ENCODE measurements at places on chromosomes 2 and 18.
A peak's percentile ranks its signal among the peaks of the same experiment; 100 is the strongest.

- DNase-seq: no peak
Measured at GRCh38 chr2:169716938-169717690, 16.5 kb upstream of the KLHL23 start.

- DNase-seq: no peak
Measured at GRCh38 chr2:96184188-96184587, 24.4 kb downstream of the STARD7 start.

DNA sequence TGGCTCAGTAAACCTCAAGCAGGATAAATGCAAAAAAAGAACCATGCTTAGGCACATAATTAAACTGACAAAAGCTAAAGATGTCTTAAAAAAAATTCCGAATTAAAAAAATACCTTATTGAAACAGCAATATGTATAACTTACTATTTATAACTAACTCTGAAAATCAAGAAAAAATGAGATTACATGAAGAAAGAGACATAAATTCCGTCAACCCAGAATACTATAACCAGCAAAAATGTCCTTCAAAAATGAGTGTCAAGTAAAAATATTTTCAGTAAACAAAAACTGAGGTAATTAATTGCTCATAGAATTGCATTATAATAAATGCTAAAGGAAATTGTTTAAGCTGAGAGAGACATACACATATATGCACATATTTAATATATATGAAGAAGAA lies 474.5 kb upstream of the SYT4 start:
- DNase-seq: no peak

GRCh38 chr2:64367444-64368232 lies 86.3 kb upstream of the LGALSL start:
- DNase-seq: no peak

- no peak for DNase-seq
Measured at GRCh38 chr2:138421971-138422335, 79.6 kb upstream of the SPOPL start.

DNA sequence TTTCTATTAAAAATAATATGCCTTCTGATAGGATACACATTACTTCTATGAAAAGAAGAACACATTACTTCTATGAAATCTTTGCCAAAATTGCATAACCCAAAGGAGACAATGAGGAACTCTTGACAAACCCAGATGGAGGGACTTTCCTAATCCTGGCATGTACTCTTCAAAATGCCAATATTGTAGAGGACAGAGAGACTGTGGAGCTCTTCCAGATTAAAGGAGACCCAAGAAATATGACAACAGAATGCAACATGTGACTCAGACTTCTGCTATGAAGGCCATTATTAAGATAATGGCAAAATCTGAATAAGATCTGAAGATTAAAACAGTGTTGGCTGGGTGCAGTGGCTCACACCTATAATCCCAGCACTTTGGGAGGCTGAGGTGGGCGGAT lies 22.2 kb downstream of the SOWAHC start:
- DNase-seq: no peak

DNA sequence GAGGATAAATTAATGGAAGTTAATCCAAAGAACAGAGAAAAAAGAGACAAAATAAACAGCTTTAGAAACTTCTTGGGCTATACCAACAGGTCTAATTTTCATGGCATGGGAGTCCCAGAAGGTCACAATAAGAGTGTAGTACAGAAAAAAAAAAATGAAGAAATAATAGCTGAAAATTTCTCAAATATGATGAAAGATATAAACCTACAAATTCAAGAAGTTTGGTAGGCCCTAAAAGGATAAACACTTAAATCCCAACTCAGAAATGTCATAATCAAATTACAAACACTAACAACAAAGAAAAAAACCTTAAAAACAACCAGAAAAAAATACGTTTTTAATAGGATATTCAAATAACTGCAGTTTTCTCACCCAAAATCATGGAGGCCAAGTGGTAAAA lies 229.3 kb upstream of the ZEB2 start:
- no peak for DNase-seq

GRCh38 chr18:62944454-62944853 lies 229.1 kb downstream of the PHLPP1 start:
- DNase-seq: no peak

GRCh38 chr2:199230091-199230490 lies 227.6 kb downstream of the SATB2 start:
- no peak for DNase-seq

- no peak for DNase-seq
Measured at GRCh38 chr2:223894009-223894408, 51.1 kb downstream of the WDFY1 start.

- DNase-seq: no peak
Measured at GRCh38 chr18:51150113-51150700, 47.3 kb downstream of the MEX3C start.

- DNase-seq: peak; percentile 44
Measured at GRCh38 chr18:45722899-45723298, 1.1 kb upstream of the SLC14A1 start.

- DNase-seq: no peak
Measured at GRCh38 chr2:239033801-239034560, 186.1 kb downstream of the TWIST2 start.

Measured in T-helper 9 cell (primary cell).